Inflammatory macrophage treated with lipopolysaccharide for 1 hour (primary cell): ENCODE measurements at places on chromosomes 16 and 17.

DNA sequence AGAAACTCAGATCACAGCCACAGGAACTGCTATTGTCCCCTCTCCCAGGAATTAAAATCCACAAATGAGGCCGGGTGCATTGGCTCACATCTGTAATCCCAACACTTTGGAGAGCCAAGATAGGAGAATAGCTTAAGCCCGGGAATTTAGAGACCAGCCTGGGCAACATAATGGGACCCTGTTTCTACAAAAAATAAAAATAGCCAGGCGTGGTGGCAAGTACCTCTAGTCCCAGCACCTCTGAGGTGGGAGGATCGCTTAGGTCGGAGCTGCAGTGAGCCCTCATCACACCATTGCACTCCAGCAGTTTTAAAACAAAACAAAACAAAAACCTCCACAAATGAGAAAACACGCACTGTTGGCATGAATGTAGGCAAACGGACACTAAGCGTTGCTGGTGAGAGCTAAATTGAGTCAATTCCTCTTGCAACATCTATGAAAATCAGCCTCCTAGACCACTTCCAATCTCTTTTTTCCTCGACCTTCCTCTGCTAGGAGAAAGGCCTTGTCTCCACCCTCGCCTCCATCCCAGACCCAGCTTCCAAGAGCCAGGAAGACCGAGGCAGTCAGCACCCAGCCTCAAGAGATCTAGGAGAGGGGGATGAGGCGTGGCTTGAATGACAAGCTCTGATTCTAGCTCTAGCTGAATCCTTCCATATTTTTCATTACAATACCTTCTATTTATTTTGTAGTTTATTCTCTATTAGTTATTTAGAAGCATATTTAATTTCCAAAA lies 14.8 kb downstream of the TLE7 start:
- DNase-seq, result no peak

GRCh38 chr17:62064791-62065563 lies at the start of gene MED13:
MED13 (minus strand) TSS chr17:62065278; CDS start chr17:62065205, 73 bp downstream.
- DNase-seq, result no peak

- DNase-seq, result peak; percentile 55
Measured at GRCh38 chr16:73196670-73197069, 148.7 kb upstream of the ZFHX3 start.

DNA sequence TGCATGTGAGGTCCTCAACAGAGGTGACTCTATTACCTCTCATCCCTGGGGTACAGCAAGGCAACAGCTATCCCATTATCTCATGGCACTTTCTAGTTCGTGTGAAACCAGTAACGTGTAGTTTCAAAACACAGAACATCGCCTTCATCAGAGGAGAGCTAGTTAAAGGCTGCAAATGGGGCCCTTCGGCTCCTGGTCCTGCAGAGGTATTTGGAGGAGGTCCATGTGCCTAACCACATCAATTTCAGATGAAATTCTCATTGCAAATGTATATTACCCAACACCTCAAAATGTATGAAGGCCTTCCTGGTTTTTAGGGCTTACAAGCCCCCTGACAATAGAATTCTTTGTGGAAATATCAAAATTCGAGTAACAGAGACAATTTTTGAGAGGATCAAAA lies 95.7 kb upstream of the PSMD7 start:
- no peak for DNase-seq

GRCh38 chr17:61460796-61461585 lies 8.8 kb downstream of the TBX4 start:
- DNase-seq, result no peak

- no peak for DNase-seq
Measured at GRCh38 chr17:34619687-34620217, 40.4 kb downstream of the TMEM132E start.

DNA sequence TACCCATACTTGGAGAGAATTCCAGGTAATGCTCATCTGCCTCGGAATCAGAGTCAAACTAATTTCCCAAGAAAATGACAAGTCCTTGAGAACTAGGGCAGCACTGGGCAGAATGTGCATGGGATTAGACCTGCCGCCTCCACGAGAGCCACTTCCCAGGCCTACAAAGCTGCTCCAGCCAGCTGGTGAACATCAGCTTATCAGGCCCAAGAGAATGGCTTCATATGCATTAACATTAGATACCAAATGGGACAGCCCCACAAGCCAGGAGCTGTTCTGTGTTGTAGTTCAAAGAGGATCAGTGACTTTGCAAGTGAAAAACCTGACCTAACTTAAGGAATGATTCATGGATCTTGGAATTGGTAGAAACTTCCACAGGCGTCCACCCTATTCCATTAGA lies 203.3 kb downstream of the CYLD start:
- no peak for DNase-seq

DNA sequence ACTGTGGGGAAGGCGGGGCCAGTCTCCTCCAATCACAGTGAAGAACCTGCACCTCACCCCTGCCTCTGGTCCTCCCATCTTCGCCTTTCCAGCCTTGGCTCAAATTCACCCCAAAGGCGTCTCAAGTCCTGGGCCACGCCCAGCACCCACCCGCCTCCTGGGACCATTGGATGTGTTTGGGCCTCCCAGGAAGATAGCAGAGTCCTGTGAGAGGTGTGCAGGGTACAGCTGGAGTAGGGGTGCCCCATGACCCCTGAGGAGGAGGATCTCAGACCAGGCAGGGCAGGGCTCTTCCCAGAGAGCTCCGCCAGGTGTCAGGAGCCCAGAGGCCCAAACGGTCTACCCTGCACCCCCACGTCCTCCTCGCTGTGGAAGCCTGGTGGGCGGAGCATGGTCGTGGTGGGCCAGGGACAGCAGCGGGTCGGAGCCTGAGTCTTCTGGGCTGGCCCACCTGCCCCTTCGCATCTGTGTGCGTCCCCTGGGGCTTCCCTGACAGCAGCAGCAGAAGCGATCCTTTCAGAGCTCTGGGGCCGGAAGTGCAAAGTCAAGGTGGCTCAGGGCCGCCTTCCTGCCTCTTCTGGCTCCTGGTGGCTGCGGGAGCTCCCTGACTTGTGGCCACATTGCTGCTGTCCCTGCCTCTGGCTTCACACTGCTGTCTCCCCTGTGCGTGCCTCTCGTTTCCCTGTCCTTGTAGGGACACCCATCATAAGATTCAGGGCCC lies 34.9 kb upstream of the ZNF469 start:
- no peak for DNase-seq

GRCh38 chr16:89052890-89053724 lies 40.5 kb upstream of the ACSF3 start:
- peak; percentile 33 for DNase-seq

DNA sequence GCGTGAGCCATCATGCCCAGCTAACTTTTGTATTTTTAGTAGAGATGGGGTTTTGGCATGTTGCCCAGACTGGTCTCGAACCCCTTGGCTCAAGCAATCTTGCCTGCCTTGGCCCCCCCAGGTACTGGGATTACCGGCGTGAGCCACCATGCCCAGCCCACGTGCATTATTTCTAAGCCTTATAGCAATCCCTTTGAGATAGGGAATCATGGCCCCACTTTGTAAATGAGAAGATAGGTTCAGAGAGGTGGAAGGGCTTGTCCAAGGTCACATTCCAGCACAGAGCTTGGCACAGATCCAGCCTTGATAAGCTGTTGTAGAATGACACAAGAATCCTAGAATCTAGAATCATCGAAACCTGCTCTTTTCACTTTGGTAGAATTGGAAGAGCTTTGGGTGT lies 4.2 kb upstream of the PYCARD start:
- no peak for DNase-seq

DNA sequence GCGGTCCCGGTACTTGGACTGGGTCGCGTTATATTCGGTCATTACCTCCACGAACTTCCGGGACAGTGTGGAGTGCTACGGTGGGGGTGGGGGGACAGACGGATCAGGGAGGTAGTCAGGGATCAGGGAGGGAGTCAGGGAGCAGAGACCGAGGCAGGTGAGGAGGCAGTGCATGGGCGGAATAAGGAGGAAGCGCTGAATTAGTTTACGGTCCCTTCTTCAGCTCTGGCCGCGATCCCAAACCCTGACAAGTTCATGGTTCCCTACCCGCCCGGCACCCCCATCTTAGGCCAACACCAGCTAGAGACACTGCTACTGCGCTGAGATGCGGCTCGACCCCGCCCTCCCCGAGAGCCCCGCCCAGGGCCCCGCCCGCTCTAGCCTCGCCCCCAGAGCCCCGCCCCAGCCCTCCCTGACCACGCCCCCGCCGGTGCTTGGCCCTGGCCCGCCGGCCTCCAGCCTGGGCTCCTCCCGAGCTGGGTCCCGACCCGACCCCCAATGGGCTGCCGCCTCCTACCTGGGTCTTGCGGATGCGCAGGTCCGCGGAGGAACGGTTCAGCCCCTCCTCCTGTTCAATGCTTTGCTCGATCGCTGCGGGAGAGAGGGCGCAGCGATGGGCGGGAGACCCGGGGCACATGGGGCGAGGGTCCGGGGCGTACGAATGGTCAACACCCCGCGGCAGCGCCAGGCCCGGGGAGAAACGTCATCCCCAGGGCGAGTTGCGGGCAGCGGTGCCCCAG lies 12.1 kb downstream of the HSD3B7 start:
- peak; percentile 91 for DNase-seq

GRCh38 chr17:78679495-78680395 lies 102.3 kb downstream of the CYTH1 start:
- no peak for DNase-seq

GRCh38 chr17:56260376-56261002 lies 107.2 kb downstream of the ANKFN1 start:
- no peak for DNase-seq

- DNase-seq, result no peak
Measured at GRCh38 chr17:29577385-29578211, 9.1 kb downstream of the TP53I13 start.

DNA sequence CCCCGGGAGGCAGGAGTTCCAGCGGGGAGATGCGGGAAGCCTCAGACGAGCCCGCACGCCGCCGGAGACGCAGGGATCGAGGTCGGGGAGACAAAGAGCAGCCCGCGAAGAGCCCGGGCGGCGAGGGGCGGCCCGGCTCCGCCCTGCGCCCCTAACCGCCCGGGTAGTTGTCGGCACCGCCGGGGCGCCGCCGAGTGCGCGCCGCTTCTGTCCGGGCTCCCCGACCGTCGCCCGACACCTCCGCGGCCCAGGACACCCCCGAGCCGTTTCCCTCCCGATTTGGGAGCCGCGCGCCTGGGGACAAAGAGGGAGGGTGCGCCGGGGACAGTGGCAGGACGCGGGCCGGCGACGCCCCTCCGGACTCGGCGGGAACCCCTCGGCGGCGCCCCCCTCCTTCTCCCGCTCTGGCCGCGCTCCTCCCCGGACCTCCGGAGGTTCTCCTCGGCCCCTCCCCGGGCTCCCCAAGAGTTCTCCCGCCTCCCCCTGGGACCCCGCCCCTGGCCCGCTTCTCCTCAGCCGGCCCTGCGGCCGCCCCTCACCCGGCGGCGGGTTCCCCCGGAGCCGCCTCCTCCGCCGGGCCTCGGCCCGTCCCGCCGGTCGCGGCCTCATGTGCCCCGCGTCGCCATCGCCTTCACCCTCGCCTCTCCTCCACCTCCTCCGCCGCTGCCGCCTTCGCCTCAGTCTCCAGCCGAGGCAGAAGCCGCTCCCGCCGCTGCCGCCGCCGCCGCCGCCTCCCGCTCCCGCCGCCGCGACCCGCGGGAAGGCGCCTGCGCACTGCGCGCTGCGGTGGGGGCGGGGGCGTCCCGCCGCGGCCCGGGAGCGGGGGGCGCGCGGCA lies at the start of gene GJC1:
GJC1 (minus strand) TSS at position 765 of the 836 bp plus-strand sequence. CDS start 24,470 bp downstream, outside the sequence.
- DNase-seq, result no peak

- no peak for DNase-seq
Measured at GRCh38 chr16:76970087-76970744, 220.8 kb upstream of the MON1B start.

- DNase-seq, result peak; percentile 85
Measured at GRCh38 chr17:50114849-50115357, 15.1 kb downstream of the SAMD14 start.

DNA sequence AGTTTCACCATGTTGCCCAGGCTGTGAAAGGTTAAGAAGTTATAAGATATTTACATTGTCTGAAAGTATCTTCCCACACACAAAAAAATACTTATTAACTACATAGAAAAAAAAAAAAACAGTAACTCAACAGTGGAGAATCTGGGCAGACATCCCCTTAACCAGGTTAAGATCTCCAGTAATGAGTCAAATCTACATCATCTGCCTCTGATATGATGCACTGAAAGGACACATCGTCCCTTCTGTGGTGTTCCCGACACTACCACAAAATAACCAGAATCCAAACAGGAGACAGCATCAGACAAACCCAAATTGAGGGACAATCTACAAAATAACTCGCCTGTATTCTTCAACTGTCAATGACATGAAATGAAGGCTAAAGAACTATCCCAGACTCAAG lies 40.0 kb downstream of the CMTM4 start:
- no peak for DNase-seq

GRCh38 chr16:67326472-67327309 lies at the start of the genes KCTD19 and LRRC36:
KCTD19 (minus strand) TSS chr16:67326741; CDS start chr16:67326707, 34 bp downstream.
LRRC36 (plus strand) TSS chr16:67326815; CDS start chr16:67326863, 48 bp downstream.
- DNase-seq, result no peak

GRCh38 chr16:57355898-57356414 lies 2.6 kb upstream of the CCL22 start:
- no peak for DNase-seq

DNA sequence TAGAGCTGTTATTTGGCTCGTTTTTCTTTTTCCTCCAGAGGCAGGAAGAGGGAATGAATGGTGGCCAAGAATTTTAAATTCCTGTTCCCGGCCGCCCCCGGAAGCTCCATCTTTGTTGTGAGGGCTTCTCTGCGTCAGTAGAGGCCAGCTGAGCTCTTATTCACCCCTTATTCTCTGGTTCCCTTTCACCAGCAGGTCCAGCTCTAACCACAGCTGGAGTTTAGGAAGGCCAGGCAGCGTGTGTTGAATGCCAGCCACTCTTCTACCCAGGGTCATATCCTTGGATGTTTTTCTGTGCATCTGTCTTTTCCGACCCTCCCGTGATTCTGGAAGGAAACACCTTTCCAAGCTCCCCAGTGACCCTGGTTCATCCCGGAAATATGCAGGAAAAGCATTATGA lies 570.5 kb downstream of the WWOX start:
- DNase-seq, result no peak
